ENCODE measurements at places on chromosomes 6 and 20.

DNA sequence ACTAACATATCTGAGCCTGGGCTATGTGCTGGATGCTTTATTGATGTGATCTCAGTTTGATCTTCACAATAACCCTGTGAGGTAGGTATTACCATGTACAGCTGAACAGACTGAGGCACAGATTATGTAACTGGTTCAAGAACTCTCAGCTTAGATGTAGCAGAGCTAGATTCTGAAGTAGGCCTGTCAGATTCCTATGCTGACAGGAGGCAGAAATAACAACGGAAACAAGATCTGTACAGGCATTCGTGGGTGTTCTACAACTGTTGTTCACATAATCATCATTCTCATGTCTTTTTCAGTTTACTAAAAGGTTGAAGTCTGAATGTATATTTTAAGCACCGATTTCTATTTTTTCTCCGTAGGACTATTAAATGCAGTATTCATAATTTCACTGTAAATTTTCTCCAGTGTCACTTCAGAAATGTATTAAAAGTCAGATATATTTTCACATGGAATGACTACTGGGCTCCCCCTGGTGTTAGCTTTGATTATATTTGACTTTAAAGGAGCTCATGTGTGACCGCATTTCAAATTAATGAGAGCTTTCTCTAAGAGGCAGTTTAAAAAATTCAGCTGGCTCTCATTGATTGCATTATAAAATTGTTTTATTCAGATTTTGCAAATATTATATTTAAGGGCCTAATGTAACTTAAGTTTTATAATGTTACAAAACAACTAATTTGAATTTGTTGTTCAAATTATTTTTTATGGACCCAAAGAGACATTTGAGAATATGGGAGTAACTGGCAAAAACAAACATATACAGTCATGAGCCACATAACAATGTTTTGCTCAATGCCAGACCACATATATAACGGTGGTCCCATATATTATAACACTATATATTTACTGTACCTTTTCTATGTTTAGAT is 36.4 kb upstream of the SLC17A4 start:
- no peak for DNase-seq

DNA sequence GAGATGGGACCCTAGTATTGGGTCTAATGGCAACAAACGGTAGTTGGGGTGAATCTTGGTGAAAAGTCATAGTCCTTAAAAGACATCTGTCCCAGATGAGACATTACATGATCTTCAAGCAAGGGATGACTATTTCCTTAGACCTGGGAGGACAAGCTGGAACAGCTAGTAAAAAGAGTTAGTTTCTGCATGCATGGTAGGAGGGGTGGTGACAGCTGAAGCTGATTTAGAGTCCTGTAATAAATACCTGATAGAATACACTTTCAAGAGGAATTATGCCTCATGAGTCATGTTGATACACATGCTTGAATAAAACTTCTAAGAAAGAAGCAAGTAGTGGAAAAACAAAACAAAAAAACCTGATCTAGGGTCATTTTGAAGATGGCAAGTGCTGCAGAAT is 247.4 kb downstream of the CD109 start:
- DNase-seq, result no peak

- no peak for DNase-seq
Measured at GRCh38 chr6:57089265-57089664, 723 bp upstream of the ZNF451 start.

- DNase-seq, result no peak
Measured at GRCh38 chr6:36873612-36874442, 776 bp downstream of the PPIL1 start.

DNA sequence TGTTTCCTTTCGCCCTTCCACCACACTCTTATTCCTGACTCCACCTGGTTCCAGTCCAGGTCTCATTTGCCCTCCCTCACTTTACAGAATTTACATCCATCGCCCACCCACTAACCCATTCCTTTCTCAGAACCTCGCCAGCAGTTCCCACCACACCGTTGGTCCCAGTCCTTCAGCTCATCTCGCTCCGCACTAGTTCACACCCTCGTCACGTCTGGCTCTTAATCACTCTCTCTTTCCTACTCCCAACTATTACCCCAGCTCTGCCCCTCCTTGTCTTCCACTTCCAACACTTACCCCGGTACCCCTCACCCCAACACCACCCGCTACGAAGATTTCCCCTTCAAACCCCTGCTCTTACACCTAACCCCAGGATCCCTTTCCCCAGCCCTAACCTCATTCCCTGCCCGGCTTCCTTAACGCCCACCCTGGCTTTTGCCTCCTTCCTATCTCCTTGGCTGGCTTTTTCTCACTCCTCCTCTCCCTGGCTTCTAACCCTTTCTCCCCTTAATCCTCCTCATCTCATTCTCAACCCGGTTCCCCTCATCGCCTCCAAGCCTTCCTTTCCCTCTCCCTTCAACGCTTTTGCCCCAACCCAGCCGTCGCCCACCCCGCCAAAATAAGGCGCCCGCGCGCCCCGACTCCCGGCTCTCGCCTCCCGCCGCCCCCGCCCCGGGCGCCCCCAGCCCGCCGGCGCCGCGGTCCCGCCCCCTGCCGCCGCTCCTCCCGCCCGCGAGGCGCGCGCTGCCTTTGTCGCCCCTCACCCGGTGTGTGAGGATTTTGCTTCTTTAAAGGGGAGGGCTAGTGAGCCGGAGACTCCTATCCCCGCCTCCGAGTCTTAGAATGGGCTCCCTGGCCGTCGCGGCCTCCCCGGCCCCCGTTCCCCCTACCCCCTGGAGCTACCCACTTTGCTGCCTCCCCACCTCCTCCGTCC is 542 bp downstream of the USP49 start:
- DNase-seq, result peak; percentile 2

DNA sequence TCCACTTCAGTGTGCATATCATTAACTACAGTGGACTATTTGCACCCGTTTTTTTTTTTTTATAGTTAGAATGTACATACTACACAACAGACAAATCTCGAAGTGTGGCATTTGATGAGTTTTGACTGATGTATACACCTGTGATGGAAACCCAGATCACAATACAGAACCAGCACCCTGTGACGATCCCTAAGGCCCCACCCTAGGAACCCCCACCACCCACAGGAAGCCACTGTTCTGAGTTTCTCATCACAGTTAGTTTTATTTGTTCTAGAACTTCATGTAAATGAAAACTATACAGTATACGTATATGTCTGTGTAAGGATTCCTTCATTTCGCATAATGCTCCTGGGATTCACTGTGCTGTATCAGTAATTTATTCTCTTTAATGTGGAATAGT is 102.8 kb downstream of the IRF4 start:
- no peak for DNase-seq

DNA sequence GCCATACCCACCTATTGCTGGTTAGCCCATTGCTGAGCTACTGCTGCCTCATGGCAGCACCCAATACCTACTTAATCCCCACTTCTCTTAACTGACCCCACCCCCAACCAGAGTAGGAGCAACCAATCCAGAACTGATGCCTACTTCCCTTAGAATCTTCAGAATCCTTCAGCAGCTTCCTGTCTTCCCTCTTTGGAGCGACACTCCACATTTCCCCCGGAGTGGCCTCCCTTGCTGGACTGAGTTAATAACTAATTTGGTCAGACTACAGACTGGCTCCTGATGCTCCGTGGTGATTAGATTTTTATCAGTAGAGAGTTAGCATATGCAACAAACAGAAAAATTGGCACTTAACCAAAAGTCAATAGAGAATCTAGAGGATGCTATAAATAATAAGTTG is 51.2 kb upstream of the UBR2 start:
- DNase-seq, result no peak

DNA sequence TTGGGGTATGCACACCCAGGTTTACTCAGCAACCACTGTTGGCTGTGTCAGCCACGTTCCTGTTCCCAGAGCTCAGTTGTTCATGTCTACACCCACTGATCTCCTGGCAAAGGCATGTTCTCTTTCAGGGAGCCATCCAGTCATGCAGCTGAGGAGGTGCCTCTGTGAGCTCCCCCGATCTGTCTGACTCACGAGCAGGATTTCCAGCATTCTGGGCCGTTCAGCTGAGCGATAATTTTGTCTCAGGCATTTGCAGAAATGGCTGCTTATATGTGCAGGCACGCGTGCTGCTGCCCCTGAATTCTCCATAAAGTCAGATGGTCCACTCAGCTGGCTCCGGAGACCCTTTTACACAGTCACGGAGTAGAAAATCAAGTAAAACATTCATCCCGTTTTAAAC is 78.4 kb upstream of the IYD start:
- no peak for DNase-seq

- no peak for DNase-seq
Measured at GRCh38 chr6:169263836-169264608, 10.4 kb upstream of the THBS2 start.

DNA sequence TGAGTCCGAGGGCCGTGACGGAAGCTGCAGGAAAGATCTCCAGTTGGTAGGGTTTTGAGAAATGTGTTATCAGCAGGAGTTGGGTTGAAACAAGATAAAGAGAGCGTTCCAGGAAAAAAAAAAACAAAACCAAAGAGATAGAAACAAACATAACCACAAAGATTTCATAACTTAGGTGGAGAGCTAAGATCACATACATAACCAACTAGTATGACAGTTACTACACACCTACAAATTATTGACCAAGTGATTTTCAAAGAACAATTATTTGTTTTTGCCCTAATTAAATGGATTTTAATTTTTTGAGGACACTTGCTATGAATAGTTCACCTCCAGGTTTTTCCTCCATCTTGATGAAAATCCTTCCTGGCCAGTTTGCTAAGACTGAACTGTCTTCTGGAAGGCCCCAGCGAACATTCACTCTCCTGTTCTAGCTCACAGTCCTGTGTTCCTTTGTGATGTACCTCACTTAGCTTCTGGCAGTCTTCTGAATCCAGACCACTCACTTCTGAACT is 69.4 kb downstream of the SNX9 start:
- DNase-seq, result no peak

DNA sequence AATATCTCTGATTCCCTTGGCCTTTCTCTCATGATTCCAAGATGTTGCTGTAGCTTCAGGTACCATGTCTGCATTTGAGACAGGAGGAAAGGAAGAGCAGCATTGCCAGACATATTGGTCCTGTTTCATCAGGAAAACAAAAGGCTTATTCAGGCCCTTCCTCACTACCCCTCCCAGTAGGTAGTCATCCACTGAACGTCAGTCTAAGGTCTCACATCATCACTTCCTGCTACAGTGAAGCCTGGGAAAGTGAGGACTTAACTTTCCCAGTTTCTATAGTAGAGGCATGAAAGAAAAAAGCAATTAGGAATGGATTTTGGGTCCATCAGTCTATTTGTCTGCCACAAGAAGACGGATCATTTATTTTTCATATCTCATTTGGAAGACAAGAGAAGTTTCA is 85.7 kb upstream of the SOX4 start:
- no peak for DNase-seq

DNA sequence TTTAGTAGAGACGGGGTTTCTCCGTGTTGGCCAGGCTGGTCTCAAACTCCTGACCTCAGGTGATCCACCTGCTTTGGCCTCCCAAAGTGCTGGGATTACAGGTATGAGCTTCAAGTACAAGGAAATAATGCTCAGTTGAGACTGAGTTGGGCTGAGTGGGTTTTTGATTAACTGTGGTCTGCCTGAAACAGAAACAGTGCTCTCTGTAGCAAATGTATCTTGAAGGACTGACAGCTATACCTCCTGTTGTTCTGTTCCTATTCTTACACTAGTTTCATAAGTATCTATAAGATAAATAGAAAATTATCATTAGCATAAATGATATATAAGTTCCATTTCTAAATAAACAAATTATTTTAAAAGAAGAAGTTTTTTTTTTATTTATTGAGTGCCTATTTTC is 142.8 kb upstream of the PTPRK start:
- DNase-seq, result no peak

- no peak for DNase-seq
Measured at GRCh38 chr6:101454106-101454676, 60.7 kb downstream of the GRIK2 start.

- DNase-seq, result no peak
Measured at GRCh38 chr6:104789770-104790190, 69.9 kb downstream of the HACE1 start.

- DNase-seq, result no peak
Measured at GRCh38 chr6:11853678-11854407, 75.2 kb upstream of the ADTRP start.

DNA sequence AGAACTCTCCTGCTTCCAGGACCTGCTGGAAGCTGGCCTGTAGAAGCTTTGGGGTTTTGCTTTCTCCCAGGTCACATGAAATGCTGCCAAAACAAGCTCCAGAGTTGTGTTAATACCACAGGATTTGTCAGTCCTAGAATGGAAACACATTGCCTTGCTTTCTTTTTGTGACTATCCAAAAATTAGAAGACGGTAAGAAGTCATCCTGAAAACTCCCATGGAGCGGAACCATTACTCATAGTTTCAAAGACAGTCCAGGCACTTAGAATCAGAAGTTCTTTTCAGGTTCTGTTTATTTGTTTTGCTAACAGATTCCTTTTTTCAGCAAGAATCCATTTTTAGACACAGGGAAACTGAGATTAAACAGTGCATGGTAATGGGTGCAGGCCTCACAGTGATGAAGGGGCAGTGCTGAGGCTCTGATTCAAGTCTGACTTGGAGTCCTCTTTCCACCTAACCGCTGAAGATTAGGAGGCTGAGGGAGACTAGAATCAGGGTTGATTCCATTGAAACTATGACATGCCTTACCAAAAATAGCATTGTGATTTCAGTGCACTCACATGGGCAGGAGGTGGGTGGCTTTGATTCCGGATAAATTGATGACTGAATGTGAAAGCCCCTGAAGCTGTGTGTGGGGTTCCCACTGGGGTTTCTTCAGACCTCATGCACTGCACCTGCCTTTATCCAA is 72.2 kb upstream of the NAA20 start:
- no peak for DNase-seq

GRCh38 chr6:159594106-159594749 is 98.8 kb downstream of the SOD2 start:
- DNase-seq, result no peak

DNA sequence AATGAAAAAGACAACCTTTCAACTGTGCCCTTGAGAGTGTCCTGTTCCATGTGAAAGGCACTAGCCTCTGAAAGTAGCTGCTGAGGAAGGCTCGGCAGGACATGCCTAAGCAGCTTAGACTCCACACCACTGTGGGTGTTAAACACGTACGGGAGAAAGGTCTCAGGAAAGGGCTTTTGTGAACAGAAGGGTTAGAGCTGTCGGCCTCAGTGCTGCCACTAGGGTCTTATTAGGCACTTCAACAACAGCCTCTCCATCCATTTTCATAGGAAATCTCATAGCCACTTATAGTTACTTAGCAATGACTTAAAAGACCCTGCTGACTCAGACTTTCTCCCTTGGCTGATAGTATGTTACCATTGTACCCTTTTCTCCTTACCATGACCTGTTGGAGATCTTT is 662.8 kb downstream of the TBC1D32 start:
- no peak for DNase-seq

DNA sequence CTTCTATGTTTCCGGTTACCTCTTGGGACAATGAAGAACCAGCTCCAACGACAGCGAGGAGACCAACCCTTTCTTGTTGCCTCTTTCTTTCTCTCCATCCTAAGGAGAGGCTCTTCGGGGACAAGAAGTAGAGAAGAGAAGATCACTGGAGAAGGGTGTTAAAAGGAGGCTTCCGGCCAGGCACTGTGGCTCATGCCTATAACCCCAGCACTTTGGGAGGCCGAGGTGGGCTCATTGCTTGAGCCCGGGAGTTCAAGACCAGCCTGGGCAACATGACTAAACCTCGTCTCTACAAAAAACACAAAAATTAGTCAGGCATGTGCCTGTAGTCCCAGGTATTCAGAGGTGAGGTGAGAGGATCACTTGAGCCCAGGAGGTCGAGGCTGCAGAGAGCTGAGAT is 90.8 kb upstream of the TNFAIP3 start:
- no peak for DNase-seq

All from thoracic aorta (tissue), 2 donors.